ENCODE measurements at places on chromosomes 5 and 9.
A peak's percentile ranks its signal among the peaks of the same experiment; 100 is the strongest.

DNA sequence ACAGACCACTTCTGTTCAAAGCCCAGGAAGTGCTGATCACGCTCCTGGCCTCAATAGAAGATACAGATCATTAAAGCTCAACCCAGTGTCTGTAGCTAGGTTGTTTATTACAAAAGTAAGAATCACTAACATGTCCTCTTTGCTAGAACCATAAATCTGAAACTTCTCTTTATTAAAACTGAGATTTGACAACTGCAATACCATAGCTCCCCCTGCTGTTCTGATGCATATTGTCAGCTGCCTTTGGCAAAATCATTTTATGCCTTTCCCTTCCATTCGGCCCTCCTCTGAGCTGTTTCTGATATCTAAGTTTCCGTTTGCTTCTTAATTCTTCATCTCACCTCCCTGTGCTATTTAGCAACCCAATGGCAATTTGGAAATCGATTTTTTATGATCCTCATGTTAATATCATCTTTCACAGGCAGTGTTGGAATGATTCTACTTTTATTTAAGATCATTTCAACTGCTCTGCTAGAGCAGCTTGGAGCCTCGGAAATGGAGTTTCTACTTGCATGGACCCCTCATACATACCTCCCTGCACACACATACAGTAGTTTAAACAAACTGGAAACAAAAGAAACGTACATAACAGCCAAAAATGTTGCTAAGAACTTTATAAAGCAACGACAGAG, 998.8 kb downstream of the MAT2B start:
- peak; percentile 30 for DNase-seq

DNA sequence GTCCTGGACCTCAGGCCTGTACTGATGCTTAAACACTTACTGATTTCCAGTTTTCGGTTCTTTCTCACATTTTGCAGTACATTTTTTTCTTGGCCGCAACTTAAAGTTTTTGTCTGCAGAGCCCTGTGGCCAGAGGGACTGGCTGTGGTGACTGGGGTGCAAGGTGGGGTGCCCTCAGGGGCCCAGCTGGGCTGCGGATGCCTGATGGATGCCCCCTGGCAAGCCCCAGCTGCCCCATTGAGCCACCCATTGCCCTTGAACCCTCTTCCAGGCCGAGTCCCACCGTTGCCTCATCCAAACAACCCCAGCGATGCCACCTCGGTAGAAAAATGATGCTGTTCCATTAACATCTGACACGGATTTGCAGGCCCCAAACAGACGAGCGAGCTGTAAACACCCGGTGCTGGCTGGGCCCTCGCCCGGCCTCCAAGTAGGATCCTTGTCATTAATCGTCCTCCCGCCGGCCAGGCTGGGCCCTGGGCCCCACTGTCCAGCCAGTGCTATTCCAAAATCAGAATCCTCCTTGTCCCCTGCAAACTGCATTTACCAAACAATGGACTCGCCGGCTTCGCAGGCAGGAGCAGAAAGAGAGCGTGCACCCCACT, 107.9 kb downstream of the PHF2 start:
- no peak for DNase-seq

GRCh38 chr5:58770136-58770535, 187.3 kb downstream of the RAB3C start:
- DNase-seq: no peak

GRCh38 chr5:61363401-61364114, 31.5 kb downstream of the ZSWIM6 start:
- DNase-seq: no peak

DNA sequence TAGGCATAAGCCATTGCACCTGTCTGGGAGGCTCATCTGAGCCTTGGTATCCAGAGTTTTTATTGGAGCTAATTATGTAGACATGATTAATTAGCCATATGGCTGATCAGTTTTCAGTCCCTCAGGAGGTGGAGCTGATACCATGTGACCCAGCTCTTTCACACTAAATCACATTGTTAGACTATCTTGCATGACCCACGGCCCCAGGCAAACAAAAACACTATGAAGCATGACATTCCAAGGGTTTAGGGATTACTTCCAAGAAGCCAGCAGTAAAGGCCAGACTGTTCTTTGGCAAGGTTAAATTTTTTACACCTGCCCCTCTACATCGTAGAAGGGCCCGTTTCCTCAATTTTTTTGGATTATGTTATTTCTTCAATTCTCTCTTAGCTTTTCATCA, 5.0 kb upstream of the C5orf24 start:
- no peak for DNase-seq

GRCh38 chr5:123182072-123182471, 93.0 kb downstream of the PRDM6 start:
- DNase-seq: no peak

DNA sequence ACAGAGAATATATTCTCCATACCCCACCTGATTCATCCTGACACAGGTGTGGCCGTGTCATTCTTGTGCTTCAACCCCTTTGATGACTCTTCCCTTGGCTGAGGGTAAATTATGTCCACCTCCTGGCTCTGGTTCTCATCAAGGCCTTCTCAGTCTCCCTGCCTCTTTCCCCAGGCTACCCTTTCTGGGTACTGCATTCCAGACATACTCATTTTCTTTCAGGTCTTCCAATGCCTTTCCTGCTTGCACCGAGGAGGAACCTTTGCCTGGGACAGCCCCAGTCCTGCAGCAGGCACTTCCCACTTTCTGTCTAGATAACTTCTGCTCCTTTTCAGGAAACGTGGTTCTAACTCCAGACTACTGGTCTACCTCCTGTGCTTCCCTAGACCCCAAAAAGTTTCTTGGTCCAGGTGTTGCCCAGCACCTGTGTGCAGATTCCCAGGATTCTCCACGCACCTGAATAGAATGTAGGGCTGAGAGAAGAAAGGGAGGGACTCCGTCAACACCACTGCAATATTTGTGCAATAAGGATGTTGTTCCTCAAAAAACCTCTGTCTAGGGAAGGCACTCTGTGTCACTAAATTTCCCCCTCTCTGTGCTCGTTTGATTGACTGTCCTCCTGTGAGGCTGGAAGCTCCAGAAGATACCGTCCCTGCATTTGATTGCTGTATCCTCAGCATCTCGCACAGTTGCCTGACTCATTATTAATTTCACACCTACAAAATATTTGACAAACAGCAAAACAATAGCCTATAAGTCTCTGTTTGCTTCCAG, 255.4 kb upstream of the NFIL3 start:
- DNase-seq: no peak

Data from NT2/D1 (cell line).